Left renal cortex interstitium (tissue), 4 donors: ENCODE measurements at places on chromosomes 2 and 18. TPM values are rescaled to one million over a fixed set of nuclear protein-coding genes. Genes with fewer than 3 reads are reported as not detected.

DNA sequence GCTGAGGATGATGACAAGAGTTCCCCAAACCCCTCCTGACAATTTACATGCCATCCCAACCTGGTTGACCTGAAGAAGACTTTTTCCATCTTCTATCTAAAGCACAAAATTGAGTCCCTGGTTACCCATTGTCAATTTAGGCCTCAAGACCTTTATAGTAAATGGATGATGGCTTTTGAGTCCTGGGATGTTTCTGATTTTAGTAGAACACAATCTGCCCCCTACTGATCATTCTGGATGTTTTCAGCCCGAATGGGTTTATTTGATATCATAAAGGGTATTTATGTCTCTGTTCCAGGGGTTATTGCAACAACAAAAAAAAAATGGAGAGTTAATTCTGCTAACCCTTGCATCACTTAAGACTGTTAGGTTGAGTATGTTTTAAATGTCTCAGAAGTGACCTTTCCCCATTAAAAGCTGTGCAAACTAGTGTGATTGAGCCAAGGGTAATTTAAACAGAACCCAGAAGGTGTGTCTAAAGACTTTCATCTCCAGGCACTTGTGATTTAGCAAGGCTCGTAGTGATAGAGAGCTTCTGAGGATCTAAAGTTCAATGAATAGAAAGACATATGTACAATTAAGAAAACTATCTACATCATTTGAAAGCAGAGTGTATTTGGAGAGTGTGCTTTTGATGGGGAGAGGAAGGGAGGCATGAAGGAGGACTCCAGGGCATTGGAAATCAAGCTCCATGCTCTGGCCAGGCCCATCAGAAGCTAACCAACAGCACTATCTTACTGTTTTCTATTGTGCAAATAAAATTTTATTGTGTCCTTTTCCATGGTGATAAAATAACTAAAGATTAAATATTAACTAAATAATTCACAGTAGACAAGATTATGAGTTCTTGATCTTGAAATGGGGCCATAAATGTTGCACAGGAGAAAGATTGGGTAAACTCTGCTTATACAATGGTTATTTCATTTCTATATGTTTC lies 96.6 kb upstream of the NOSTRIN start:
- no peak for DNase-seq

DNA sequence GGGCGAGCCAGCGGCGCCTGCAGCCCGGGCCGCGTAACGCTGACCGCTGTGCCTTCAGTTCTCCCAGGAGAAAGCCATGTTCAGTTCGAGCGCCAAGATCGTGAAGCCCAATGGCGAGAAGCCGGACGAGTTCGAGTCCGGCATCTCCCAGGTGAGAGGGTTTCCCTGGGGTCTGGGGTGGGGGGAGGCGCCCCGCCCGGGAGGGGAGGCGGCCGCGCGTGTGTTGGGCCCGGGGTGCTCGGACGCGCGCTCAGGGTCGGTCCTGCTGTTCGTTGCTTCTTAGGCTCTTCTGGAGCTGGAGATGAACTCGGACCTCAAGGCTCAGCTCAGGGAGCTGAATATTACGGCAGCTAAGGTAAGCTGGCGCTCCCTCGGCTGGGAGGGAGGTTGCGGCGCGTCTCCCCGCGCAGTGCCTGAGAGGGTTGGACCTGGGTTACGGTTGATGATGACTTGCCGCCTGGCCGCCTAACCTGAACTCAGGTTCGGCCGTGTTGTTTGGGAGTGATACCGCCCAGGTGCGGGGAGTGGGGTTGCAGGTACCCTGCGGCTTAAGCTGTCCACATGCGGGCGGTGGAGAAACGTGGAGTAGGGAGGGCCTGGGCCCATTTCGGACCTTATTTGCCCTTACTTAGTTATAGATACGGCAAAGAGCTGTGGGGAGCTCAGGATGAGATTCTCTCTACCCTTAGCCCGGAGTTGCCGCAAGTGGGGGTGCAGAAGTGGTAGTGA lies 638 bp downstream of the RPS7 start:
- DNase-seq = no peak

GRCh38 chr2:224404796-224405195 lies 2.9 kb upstream of the FAM124B start:
- no peak for DNase-seq

- DNase-seq = no peak
Measured at GRCh38 chr18:55657572-55658331, 69.8 kb upstream of the TCF4 start.

DNA sequence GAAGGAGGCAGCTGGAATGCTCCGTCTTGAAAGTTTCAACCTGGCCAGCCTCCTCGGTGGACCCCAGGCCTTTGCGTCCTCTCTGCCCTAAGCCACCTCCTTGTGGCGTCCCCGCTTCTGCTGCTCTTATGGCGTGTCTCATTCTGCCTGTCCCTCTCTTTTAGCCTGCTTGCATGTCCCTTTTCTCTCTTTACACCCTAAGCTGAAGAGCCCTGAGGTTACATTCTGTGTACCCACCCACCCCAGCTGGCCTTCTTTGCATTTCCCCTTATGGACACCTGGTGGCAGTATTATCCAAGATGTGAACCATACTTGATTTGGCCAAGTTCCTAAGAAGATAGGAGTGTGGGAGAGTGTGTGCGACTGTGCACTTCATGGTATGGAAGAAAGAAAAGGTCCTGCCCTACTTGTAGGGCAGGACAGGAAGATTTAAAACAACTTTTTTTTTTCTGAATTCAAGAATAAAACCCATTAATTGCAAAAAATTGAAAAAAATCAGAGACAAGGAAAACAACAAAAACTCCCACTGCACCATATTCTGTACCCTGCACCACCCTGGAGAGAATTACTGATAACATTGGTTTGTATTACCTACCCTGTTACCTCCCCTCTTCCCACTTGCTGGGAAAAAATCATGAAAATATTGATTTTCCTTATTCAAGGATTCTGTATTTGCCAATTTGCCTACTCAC lies 77.4 kb downstream of the DYSF start:
- no peak for DNase-seq

Gene ITPRIPL1
- polyA plus RNA-seq = 3.9 TPM
